Activated naive CD4-positive, alpha-beta T cell treated with anti-CD3 and anti-CD28 coated beads, Interleukin-2, amount 50 U/mL, for 16 hours (primary cell): ENCODE measurements at places on chromosomes 5 and 9.

- no peak for DNase-seq
These were observed 225.3 kb upstream of the CLINT1 start for GRCh38 chr5:158084292-158084691.

- DNase-seq = no peak
These were observed 1.3 kb downstream of the PTRH1 start for GRCh38 chr9:127714020-127714750.

DNA sequence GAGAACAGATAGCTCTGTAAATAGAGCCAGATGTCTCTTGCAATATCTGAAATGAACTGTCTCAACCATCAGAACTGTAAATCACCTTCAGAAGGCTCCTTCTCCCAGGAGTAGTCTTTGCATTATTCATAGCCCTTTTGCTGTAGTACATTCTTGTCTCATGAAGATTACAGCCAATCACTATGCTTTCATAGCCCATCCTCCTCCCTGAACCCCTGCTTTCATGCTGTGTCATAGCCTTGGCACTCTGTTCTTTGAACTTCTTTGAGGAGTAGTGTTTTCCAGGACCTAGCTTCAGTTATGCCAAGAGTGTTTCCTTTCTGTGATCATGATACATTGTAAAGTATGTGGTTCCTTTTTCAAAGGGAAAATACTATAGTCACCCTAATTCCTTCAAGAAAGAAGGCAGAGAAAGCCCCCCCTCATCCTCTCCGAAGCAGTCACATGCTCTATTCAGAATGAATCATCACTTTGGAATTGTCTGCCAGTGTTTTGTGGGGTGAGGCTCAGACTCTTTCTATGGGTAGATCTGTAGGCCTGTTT, 61.1 kb downstream of the GRIA1 start:
- DNase-seq = no peak

DNA sequence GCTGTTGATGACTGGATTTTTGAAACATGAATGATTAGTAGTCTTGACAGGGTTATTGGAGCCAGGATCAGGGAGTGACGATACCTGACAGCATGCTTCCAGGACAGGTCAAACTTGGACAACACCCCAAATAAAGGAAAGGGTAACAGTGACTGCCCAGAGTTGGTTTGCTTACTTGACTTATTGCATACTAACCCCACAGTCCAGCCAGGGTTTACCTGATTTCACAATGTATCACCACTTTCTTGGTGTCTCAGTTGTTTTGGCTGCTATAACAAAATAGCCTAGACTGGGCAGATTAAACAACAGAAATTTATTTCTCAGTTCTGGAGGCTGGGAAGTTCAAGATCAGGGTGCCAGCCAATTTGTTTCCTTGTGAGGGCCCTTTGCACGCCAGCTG, 301.0 kb upstream of the VLDLR start:
- DNase-seq = no peak

DNA sequence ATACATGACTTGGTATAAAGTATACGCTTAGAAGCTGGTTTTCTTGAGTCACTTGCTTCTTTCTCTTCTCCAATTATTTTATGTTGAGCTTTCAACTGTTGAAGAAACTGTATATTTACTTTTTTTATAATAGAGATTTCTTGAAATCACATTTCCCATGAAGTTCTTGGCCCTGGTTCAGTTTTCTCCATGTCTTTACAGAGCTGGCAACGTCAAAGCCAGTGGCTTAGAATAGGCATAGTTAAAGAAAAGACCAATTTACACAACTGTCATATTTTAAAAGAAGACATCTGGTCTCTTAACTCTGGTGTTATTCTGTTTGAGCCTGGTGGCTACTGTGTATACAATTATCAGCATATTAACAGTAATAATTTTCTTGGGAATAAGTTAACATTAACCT, 1249.3 kb downstream of the CDH12 start:
- DNase-seq = no peak

GRCh38 chr5:11903614-11904264, 507 bp downstream of the CTNND2 start:
- no peak for DNase-seq

DNA sequence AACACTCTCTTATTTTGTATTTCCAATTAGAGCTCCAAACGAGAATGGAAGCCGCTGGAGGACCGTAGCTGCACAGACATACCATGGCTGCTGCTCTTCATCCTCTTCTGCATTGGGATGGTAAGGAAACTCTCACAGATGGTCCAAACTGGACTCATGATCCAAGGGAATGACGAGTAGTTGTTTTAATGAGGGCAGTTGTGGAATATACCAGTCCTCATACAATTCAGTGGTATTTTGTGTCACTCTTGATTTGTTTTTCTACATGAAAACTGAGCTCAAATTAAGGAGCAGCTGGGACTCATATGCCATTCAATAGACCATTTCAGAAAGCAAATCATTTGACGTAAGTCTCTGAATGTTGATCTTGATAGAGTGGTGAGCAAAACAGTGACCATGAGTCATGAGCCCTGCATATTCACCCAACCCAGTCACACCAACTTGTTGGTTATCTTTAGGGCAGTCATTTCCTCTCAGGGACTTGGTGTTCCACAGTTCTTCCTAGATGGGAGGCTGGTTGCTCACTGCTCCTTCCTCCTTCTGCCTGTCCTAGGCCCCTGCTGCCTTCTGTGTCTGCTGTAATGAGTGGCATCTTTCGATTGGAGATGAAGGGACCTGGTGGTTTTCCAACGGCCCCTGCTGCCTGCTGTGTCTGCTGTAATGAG, 54.9 kb downstream of the SLC44A1 start:
- DNase-seq = no peak

GRCh38 chr9:119941091-119941490, 571.9 kb upstream of the BRINP1 start:
- DNase-seq = no peak
